Natural killer cell (primary cell): ENCODE measurements at places on chromosomes 5 and 9.

- no peak for DNase-seq
Observed at GRCh38 chr5:139312075-139312474, 18.5 kb downstream of the MATR3 start.

GRCh38 chr5:150497274-150497988 lies 10.5 kb upstream of the NDST1 start:
- no peak for DNase-seq

- no peak for DNase-seq
Observed at GRCh38 chr5:17233488-17233887, 16.1 kb downstream of the BASP1 start.

- DNase-seq, result no peak
Observed at GRCh38 chr5:95883185-95884016, 60.9 kb upstream of the GLRX start.

DNA sequence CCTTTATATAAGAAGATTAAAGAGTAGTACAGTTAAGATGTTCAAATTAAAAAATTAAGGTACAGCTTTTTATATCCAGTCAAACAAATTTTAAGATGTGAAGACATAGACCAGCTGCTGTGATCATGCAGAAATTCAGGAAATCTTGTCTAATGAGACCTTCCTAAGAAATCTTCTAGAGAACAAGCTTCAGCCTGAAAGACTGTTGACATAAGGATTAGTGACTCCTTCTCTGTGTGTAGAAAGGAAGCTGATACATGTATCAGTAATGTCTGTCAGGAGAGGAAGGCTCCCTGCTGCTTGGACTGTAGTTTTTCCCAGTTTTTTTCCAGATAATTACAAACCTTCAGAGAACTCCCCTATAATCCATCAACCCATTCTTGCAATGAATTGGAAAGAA lies 75.8 kb upstream of the PCSK5 start:
- no peak for DNase-seq

DNA sequence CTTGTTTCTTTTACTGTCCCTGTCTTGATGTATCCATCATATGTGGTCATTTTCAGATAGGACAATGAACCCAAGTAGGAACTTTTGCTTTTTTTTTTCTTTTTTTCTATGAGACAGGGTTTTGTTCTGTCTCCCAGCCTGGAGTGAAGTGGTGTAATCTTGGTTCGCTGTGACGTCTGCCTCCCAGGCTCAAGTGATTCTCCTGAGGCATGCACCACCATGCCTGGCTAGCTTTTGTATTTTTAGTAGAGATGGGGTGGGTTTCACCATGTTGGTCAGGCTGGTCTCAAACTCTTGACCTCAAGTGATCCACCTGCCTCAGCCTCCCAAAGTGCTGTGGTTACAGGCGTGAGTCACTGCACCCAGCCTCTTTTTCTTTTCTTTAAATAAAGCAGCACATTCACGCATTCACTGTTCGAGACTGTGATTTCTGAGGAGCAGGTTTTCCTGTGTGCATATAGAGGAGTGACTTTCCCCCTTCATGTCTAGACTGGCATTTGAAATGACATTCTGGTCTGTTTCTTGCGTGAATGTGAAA lies 448.5 kb downstream of the KDM4C start:
- DNase-seq, result no peak

DNA sequence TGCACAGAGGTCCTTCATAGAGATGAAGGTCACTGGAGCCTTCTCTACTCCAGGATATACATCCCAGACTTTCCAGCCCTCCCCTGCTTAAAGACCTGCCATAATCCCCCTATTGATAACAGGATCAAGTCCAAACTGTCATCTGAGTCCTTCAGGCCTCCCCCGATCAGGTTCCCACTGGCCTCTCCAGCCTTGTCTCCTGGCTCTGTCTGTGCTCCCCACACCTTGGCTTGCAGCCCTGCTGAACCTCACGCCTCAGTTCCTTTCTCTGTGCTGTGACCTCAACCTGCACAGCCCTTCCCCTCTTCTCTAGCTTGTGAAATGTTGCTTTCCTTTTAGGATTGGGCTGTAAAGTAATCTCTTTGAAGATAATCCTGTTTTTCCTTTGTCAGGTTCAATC lies 2.5 kb upstream of the HRH2 start:
- DNase-seq, result no peak

GRCh38 chr5:146047396-146047795 lies 58.0 kb downstream of the PLAC8L1 start:
- no peak for DNase-seq

DNA sequence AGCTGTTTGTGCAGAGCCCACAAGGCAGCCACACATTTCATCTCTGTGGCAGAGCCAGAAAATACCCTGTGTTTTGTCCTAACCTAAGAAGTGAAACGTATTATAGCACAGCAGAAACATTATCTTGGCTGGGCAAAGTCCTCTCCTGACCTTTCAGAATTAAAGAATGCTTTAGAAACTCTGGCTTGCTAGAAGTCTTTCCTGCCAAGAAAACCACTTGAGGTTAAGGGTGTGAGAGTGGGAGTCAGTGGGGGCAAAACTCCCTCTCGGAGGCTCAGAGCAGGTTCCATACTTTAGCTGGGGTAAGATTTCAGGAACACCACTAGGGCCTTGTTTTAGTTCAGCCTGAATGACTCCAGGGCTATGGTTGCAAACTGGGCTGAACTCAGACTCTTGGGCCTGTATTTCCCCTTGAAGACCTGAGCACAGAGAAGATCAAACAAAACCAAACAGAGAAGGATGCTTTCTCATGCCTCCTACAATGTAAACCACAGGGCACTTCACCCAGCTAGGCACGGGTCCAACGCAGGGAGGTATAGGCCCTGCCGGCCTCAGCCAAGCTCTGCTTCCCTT lies 48.0 kb downstream of the ZNF366 start:
- no peak for DNase-seq

DNA sequence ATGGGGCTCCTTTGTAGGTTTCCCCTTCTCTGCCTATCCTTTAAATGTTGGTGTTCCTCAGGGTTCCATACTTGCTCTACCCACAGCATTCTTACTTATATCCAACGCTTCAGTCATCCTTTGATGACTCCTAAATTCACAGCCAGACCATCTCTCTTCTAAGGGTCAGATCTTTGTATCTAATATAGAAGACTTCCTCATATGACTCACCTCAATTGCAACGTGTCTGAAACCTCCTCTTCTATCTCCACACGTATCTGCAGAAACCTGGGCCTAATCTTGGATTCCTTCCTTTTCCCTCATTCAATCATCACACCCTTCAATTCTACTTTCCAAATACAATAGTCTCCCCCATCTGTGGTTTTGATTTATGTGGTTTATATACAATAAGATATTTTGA lies 68.3 kb downstream of the HMGCR start:
- no peak for DNase-seq

DNA sequence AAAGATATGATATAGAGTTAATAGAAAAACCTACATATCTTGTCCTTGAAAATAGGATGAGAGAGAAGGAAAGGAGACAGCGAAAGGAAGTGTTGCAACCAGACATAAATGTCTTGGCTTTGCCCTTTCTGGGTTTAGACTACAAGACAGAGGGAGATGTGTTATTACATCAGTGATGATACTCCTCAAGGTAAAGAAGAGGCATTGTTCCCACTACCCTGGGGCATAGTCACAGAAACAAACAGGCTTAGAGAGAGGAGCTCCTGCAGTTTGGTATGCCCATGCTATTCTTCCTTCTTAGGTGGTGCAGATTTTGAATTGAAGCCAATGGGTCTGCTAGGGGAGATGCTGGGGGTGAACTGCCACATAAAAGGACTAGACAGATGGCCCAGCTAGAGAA lies 166.8 kb upstream of the RFX3 start:
- DNase-seq, result no peak

DNA sequence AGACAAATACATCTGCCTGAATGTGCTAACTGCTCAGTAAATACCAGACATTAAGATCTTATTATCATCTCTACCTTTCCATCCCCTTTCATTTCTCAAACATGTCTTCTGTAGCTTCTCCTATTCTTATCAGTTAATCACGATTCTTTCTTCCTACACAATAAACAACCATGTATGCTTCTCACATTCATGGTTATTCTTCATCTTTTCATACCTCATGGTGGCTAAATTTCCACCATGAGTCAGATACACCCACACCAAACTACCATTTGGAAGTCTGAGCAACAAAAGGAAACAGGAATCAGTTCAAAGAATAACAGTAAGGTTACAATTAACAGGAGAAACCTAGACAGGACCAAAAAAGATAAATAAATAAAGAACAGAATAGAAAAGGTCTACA lies 7.7 kb downstream of the ZNF622 start:
- DNase-seq, result no peak

DNA sequence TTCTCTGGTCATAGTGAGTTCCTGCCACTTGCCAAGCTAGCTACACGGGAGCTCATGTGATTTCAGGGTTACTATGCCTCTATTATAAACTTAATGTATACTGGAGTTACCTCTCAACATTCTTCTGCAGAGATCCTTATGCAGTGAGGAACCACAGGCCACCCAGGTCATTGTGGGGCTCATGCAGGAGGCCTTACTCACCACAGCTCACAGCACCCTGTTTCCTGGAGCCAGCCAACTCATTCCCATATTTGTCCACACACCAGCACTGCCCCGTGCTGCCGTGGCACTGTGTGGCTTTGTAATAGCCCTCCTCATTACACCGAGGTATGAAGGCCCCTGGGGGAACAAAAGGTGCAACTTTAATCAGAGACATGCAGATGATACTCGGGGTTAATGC lies 520.0 kb downstream of the SPOCK1 start:
- DNase-seq, result no peak

GRCh38 chr5:141186897-141187512 lies at the start of gene PCDHB9:
Gene PCDHB9, plus strand, starts transcription at chr5:141187161. Its CDS starts 158 bp downstream, at chr5:141187319.
- DNase-seq, result peak; percentile 52

GRCh38 chr5:176418251-176418650 lies 1.9 kb upstream of the CLTB start:
- DNase-seq, result no peak

DNA sequence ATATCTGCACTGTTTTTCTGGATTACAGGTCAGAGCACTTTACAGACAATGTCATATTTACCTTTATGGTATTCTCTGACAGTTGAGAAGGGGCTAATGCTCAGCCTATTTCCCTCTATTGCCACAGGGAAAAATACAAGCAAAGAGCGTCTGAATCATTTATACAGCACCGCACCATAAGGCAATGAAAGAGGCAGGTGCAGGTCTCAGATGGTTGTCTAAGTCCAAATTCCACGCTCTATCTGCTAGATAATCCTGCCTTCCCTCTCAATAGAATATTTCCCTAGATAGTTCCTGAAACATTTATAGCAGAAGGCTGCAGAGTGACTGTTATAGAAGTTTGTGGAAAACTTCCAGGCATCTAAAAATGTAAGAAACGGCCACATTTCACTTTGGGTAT lies 446.1 kb upstream of the CDH6 start:
- DNase-seq, result no peak

GRCh38 chr5:179151286-179152118 lies 91.3 kb downstream of the ZNF354C start:
- no peak for DNase-seq

DNA sequence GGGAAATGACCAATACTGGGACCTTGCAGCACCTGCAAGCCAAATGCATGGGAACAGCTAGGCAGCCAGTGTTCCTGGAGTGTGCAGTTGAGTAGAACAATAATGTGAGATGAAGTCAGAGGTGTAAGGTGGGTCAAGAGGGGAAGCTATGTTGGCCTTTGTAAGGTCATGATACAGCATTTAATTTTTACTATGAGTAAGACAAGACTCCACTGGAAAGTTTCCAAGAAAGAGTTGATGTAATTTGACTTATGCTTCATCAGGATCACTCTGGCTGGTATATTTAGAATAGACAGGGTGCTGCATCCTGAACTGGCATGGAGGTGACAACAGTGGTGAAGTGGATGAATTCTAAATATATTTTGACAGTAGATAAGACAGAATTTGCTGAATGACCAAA lies 744.8 kb downstream of the KCTD16 start:
- DNase-seq, result no peak

DNA sequence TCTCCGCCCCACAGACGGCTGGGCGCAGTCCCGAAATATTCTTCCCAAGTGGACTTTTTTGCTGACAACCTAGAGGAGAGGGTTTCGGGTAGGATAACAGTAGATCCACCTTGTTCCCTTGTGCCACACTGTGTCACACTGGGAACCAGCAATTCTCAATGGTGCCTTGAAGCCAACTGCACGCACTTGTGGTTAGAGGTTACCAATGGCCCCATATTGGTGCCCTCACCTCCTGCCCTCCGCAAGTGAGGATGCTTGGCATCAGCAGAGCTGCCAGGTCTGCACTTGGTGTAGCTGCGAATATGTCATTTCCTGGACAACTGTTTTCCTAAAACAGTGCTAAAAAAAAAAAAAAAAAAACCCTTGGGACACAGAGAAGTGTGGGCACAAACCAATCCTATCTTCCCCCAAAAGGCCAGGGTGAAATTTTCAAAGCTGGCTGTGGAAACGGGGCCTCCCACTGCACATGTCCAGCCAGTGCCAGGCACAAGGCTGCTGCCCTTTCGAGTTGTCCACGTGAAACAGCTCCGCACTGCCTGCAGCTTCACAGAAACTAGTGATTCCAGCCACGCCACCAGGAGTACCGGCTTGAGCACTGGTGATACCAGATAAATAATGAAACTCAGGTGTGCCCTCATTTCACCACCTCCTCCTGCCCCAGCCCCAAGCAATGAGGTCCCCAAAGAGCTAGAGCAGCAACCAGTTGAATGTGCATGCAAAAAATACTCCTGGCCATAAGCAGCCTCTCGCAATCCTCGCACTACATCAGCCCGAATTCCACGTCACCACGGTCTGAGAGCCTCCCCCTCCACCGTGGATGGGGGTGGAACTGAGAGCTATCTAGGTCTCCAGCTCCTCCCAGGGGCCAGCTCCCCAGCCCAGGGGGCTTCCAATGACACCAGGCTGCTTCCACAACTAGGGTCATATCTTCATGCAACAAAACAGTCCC lies 51.2 kb downstream of the USP20 start:
- DNase-seq, result peak; percentile 92

DNA sequence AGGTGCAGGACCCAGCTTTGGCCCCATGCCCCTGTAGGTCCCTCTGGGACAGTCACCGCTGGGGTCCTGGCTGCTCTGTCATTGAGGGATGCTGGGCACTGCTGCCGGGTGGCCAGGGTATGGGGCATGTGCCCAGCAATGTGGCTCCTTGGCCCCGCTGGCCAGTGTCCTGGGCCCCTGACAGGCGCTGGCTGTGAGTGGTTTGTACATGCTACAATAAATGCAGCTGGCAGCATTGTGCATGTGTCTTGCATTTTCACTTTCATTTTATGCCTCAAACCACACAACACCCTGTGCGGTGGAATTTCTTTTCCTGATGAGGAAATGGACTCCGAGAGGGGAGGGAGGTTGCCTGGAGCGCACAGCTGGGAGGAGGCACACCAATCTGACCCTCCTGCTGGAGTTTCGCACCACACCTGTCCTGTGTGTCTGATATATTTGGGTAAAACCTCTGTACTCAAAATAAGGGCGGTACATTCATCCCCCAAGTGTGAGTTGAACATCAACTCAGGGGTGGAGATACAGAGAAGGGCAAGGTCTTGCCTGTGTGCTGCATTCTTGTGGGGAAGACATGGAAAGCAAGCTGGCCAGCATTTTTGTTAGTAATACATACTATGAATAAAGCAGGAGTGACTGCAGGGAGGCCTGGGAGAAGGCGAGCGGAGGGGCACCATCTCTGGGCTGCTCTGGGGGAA lies 11.7 kb downstream of the TSPAN17 start:
- DNase-seq, result peak; percentile 70
